ENCODE measurements at places on chromosomes 1 and 21.

GRCh38 chr1:89687254-89687653 lies 54.3 kb downstream of the LRRC8C start:
- DNase-seq = no peak

- no peak for DNase-seq
These were observed 116.2 kb downstream of the PLXNA2 start for GRCh38 chr1:208127792-208128529.

DNA sequence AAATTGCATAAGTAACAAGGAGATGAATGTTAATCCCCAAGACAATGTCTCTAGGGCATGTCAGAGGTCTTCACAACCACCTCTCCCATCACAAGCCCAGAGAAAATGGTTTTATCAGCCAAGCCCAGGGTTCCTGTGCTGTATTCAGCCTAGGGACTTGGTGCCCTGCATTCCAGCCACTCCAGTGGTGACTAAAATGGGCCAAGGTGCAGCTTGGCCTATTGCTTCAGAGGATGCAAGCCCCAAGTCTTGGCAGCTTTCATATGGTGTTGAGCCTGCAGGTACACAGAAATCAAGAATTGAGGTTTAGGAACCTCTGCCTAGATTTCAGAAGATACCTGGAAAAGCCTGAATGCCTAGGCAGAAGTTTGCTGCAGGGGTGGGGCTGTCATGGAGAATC lies 1118.6 kb downstream of the PLA2G4A start:
- no peak for DNase-seq

DNA sequence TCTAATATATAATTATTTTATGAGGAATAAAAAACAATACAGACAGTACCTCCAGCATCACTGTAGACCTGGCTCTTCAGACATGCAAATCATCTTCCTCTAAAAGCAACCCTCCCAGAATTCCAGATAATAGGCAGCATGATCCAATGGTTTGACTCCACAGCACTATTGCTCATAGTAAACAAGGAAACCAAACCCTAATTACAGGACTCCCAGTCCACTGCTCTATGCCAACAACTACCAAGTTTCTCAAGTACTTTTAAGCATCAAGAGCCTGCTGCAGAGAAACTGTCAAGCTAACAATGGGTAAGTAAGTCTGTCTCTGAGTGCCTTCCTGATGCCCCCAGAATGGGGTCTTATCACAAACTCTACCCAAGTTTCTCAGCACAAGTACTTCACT lies 57.2 kb downstream of the EYA3 start:
- no peak for DNase-seq

- no peak for DNase-seq
These were observed 19.8 kb upstream of the ABCD3 start for GRCh38 chr1:94398356-94398755.

Measured in activated T-cell treated with anti-CD3 and anti-CD28 coated beads, Interleukin-2, amount 50 U/mL, for 72 hours (primary cell).